Stimulated activated naive B cell treated with anti-CD40 and anti-IgM and Interleukin-4, amounts not matched to agents 10 μg/mL and 1 μg/mL and 100 μg/mL, for 72 hours (primary cell): ENCODE measurements at places on chromosomes 3 and 15.

DNA sequence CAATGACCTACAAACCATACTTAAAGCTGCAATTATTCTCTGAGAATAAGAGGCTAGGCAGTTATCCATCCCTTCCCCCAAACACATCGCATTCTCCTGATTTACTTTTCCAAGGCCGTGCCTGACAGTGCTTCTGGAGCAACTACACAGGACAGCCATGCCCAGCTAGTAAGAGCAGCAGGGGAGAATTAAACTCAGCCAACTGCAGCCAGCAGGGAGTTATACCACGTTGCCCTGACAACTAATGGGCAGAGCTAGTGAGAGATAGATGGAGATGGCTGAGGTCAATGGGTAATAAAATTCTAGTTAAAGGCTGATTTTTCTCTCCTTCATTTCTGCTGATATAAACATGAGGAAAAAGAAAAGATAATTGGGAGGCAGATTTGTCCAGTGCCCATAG is 193.8 kb upstream of the PPP2R3A start:
- DNase-seq, result no peak

GRCh38 chr3:123605789-123606234 is 21.0 kb upstream of the HACD2 start:
- no peak for DNase-seq

- DNase-seq, result no peak
Measured at GRCh38 chr3:66302288-66302687, 81.5 kb downstream of the SLC25A26 start.

GRCh38 chr3:65575376-65575840 is 463.3 kb downstream of the MAGI1 start:
- no peak for DNase-seq

- no peak for DNase-seq
Measured at GRCh38 chr3:26997226-26997625, 372.0 kb downstream of the NEK10 start.

GRCh38 chr15:44726136-44726535 is 10.2 kb upstream of the TRIM69 start:
- DNase-seq, result no peak

DNA sequence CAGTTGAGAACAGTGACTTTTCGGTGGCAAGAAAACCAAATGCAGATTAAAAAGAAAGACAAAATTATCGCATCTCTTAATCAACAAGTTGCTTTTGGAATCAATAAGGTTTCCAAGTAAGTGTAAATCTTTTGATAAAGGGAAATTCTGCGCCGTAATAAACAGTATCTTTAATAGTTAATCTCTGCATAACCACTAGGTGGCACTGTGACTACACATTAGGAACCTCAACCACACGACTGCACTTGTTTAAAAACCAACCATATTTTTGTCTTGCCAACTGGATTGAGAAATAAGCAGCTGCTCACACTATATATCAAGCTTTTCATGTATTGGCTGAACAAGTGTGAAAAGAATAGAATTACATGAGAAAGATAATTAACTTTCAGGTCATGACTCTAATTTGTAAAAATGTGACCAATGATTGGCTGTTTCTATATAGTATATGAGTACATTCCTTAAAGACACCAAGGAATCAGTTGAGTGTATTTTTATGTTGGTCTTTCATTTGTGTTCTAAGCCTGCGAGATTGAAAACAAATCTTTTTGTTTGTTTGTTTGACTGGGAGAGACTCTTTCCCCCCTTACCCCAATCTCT is 72.7 kb downstream of the DZIP3 start:
- DNase-seq, result no peak

DNA sequence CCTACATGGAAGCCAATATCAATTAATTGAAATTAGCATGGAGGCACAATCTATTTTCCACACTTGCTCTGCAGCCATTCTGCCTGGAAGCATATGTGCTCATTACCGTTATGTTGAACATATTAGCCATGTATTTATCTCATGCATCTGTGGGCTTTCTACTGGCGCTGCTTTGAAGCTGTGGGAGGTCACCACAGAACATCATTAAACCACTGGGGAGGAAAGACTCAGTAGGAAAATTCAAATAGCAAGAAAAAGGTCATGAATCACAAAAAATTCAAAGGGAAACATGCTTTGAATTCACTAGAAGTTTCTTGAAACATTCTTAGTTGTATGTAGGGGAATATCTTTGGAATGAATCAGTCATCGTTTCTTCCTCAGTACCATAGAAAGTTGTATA is 652.5 kb downstream of the EDEM1 start:
- DNase-seq, result no peak

- no peak for DNase-seq
Measured at GRCh38 chr3:82475306-82475705, 713.9 kb upstream of the GBE1 start.

- no peak for DNase-seq
Measured at GRCh38 chr15:101327147-101327740, 32.2 kb upstream of the SNRPA1 start.

- no peak for DNase-seq
Measured at GRCh38 chr3:126149960-126150515, 30.3 kb downstream of the ALDH1L1 start.

DNA sequence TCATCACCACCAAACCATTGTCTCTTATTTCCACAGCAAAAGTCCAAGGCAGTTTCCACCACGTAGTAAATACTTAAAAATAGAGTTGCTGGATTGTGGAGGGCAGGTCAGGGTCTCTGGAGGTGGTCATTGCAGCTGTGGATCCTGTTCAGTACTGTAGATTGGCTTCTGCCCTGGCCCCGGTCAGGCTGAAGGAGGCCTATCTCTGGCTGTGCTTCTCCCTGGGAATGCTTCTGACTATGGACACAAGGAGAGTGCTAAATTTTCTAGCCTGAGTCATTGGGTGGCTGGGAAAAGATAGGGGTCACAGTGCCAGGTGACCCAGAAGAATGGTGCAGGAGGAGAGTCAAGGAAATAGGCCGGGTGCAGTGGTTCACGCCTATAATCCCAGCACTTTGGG is 26.3 kb upstream of the GMPPB start:
- no peak for DNase-seq

GRCh38 chr3:99700631-99701268 is 62.4 kb downstream of the COL8A1 start:
- no peak for DNase-seq

DNA sequence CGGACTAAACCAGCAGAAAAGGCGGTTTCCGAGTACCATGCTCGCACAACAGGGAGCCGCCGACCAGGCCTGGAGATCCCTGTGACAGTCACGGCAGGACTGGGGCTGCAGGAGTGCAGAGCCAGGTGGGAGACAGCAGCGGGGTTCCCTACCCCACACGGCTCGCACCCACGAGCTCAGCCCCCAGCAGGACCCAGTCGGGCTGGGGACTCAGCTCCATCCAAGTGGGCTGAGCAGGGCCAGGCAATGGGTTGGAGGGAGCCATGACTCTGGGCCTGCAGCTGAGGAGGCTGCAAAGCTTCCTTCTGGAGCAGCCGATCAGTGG is 15.8 kb downstream of the XXYLT1 start:
- no peak for DNase-seq

- DNase-seq, result no peak
Measured at GRCh38 chr3:58092521-58092920, 84.3 kb downstream of the FLNB start.

DNA sequence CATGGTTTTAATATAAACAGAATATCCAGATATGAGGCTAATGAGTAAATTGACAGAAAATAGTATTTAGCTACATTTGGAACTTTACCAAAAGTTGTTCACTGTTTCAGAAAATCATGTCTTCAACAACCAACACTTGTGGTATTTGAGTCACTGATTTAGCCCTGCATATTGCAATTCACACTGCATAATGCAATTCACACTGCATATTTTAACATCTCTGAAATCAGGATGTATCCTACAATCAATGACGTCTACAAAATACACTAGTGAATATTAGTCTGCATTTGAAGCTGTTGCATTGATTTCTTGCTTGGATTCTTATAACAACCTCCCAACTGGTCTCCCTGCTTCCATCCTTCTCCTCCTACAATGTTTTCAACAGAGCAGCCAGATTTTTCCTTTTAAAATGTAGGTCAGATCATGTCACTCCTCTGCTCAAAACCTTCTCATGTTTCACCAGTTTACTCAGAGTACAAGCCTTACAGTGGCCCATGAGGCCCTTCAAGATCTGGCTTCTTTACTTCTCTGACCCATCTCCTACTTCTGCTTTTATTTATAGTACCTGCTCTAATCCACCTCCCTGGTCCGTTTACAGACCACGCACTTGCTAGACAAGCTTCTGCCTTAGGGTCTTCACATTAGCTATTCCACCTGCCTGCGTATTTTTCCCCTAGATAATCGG is 11.4 kb upstream of the RAB11A start:
- DNase-seq, result no peak

DNA sequence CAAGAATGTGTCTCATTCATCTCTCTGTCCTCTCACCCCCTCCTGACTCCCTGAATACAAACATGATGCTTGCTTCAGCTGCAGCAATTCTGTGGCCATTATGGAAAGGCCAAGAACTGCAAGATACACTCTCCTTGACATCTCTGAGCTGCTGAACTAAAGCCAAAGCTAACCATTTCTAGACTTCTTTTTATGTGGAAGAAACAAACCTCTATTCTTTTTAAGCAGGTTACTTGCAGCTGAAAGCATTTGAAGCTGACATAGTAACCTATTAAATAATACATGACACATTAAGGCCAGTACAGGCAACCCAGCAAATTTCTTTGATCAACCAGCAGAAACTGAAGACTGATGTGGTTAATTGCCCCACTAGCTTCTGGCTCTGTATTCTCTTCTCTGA is 17.5 kb downstream of the FHIT start:
- no peak for DNase-seq

- no peak for DNase-seq
Measured at GRCh38 chr3:42545284-42545900, 36.4 kb downstream of the SEC22C start.

GRCh38 chr3:172256101-172256734 is 192.0 kb downstream of the GHSR start:
- DNase-seq, result no peak

- no peak for DNase-seq
Measured at GRCh38 chr3:106086636-106087035, 217.8 kb upstream of the CBLB start.

- no peak for DNase-seq
Measured at GRCh38 chr15:36426691-36427090, 152.7 kb upstream of the CDIN1 start.

- no peak for DNase-seq
Measured at GRCh38 chr15:49860101-49860500, 239.3 kb downstream of the DTWD1 start.

GRCh38 chr3:156434921-156435320 is 120.0 kb downstream of the SSR3 start:
- no peak for DNase-seq

DNA sequence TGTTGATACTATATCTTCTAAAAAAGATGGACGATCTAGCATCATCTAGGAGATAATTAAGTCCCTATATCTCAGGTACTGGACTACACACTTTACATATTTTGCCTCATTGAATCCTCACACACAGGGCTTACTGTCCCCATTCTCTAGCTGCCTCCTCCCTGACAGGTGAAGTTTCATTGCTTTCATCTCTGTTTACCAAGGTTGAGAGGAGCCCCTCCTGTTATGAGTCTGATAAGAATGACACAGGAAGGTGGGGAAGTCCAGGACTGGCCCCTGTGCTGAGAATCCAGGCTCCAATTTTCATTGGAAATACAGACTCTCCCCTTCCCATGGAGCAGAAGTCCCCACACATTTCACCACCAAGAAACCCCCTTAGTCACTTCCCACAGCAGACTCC is 105.2 kb downstream of the XXYLT1 start:
- no peak for DNase-seq

DNA sequence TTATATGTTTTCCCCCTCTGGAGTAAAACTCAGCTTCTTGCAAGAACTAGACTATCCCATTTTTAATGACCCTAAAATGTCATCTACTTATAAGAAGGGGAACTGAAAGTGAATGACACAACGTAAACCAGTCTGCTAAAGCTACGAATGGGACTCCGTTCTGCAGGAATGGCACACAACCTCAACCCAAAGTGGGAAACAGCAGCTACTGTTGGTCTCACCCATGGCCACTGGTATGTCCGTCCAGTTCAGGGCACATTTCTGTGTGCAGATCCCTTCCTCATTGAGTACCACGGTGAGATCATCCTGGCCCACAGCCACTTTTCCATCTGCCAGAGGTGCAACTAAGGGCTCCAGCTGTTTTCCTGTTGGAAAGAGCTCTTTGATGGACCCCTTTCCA is 23.8 kb downstream of the VPS39 start:
- no peak for DNase-seq
